ENCODE measurements at places on chromosomes 5 and 9.

- DNase-seq, result no peak
Observed at GRCh38 chr9:113600023-113600823, 136.7 kb downstream of the RGS3 start.

DNA sequence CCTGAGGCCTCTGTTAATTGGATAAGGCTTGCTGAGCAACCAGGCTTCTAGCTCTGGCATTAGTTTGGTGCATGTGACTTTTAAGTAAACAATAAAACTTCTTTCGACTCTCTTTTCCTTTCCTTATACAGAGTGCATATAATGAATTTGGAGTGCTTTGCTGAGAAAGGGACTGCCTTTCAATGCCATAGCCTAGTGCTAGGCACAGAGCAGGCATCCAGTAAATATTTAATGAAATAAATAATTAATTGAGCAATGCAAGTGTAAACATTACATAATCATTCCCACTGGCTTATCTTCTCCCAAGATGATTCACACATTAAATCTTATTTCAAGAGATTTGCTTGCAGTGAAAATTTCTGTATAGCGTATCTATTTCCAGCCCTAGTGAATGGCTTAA, 74.1 kb downstream of the NMUR2 start:
- no peak for DNase-seq

- DNase-seq, result peak; percentile 6
Observed at GRCh38 chr5:132225165-132226032, 2.3 kb downstream of the P4HA2 start.

DNA sequence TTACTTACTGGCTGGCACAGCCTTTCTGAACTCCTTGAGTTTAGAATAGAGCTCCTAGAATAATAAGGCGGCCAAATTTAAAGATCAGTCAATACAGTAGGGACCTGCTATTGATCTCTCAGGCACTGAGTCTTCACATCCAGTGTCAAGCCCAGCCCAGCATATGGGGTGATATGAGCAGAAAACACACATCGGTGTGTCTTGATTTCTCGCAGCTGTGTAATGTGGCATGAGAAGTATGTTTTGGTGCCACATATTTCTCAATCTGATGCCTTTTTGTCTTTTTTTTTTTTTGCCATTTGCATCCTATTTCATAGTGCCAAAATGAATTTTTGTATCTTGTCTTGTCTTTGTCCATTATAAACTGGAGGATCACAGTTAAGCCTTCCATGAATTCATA, 51.4 kb upstream of the FSD1L start:
- DNase-seq, result no peak

GRCh38 chr9:125593581-125594222, 113.3 kb downstream of the MAPKAP1 start:
- DNase-seq, result no peak

DNA sequence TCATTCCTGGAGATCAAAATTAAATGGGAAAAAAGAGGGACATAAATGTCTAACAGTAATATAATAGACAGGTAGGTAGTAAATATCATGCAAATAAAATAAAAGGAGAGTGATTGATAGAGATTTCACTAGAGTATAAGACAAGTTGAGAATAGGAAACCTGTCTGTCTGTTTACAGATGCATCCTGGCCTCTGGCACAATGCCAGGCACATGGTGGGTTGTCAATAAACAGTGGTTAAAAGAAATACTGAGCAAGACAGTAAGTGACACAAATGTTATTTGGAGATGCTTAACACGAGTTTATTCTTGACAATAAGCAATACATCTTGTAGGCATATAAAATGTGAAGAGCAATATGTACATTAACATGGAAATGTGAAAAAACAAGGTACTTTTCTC, 33.3 kb downstream of the RICTOR start:
- DNase-seq, result no peak

DNA sequence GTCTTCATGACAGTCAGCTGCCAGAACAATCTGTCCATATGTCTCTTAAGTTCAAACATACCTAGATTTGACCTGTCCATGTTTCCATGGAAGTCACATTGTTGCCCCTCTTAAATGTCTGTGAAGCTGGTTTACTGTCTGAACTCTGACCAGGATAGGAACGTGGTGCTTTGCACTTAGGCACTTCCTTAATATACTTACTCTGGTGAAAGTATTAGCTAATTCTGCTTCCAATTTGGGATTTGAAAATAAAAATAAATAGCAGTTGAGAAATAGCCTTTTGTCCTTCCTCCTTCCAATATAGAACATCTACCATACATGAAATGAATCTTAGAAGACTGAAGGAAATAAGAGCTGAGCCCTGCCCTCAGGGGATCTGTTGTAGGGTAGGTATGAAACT, 524.5 kb upstream of the CLINT1 start:
- DNase-seq, result no peak

GRCh38 chr9:34589636-34590380, at the start of gene CNTFR:
Gene CNTFR (minus strand): TSS chr9:34589724. CDS start chr9:34568981, 20,743 bp downstream.
- no peak for DNase-seq

DNA sequence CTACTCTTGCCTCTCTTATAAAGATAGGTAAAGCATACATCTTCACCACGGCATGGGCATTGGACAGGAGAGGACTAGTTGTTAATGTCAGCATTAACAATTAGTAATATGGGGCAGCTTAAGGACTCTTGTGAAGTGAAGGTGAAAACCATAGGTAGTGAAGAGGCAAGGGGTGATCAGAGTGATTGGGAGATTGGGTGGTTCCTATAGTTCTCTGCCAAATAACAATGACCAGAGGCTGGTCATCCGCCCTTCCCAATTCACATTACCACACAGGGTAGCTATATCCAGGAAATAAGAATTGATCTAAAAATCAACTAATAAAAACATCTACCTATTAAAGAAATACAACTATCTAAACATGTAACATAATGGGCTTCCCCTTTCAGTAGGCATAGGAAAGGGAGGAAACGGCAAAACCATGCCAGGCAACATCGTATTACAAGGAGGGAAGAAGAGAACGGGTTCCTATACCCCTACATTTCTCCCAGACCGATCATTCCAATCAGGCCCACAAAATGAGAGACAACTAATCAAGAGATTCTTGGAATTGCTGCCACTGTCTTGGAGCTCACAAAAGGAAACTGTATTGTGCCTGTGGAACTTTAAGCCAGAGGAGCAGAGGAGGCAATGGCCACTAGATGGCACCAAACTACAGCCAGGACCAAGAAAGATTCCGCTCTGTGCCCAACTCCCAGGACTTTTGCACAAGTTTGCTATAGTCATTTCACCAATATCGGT, 121.6 kb downstream of the FBXL17 start:
- peak; percentile 68 for DNase-seq

DNA sequence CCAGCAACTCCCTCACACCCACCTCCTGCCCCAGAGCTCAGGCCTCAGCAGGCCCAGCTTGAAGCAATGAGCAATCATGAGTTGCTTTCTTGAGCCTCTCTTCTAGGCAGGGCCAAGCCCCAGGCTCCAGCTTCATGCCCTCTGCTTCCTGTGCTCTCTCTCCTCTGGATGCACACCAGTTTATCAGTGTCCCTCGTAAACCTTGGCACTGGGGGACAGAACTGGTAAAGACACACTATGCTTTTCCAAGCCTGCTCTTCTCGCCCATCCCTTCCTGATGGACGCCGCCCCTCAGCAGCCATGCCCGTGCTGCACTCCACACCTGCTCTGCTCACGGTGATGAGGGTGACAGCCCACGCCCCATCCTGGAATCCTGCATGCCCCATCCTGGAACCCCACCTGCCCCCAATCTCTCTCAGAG, 49.4 kb upstream of the ORM1 start:
- DNase-seq, result no peak

GRCh38 chr5:167049043-167049663, 1242.3 kb upstream of the WWC1 start:
- no peak for DNase-seq

- no peak for DNase-seq
Observed at GRCh38 chr5:152144030-152144429, 219.4 kb upstream of the GLRA1 start.

DNA sequence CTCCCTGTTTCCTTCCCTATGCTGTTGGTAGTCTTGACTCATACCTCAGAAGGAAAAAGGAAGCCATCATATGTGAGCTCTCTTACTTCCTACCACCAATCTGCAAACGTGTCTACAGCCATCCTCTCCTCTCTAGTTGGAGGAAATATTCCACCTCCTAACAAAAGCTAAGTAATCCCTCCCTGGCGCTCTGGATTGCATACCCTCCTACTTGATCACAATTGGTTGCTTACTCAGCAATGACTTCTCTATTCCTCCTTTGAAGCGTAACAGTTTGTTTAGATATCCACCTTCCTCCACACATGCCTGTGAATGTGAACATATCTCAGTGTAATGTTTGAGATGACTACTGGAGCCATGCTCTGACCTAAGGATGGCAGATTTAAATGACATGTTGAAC, 18.2 kb downstream of the RUSC2 start:
- no peak for DNase-seq

DNA sequence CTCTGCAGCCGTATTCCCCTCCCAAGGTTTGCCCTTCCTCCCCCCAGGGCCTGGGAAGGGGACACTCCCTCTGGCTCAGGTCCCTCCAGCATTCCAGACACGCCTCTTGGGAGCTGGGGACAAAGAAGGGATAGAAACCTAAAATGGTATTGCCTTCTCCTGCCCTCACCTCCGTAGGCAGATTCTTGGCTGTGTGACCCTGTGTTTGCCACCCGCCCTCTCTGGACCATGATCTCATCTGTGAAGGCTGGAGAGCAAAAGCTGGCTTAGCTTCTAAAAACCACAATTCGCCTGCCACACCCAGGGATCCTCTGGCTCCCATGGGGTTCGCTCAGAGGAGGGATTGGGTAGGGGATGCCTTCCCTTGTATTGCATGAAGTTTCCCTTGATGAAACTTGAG, 7.7 kb downstream of the AQP3 start:
- no peak for DNase-seq

GRCh38 chr5:3789519-3790193, 194.0 kb downstream of the IRX1 start:
- DNase-seq, result no peak

DNA sequence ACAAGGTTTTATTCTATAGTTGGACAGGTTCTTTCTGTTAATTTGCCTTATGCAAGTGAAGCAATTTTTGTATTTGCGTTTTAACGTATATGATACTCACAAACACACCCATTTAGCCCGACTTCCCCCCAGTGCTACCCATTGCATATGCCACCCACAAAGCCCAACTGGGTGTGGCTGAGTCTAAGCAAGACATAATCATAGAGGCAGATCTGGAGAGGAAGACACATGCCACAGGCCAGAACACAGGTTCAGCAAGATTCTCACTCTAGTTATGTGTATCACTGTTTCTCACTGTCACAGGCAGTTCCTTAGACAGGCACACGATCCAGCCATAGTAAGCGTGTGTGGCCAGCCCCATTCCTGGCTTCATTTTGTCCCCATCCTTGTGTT, 29.0 kb upstream of the PUM3 start:
- peak; percentile 47 for DNase-seq

DNA sequence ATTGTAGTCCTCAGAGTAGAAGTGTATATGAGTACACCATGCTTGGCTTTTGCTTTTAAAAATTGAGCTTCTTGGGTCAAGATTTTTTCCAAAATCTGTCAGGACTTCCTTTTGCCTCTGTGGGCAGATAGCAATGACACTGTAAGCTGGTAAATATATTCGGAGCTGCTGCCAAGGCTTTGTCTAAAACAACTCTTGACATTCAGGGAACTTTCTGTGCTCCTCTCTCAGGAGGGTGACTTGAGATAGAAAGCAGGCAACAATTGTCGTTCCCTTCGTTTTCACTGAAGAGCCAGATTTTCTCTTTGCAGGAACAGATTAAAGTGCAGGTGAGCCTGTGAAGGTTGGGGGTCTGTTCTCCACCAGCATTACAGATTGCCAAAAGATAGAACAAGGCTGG, 230.5 kb downstream of the MAST4 start:
- DNase-seq, result no peak

DNA sequence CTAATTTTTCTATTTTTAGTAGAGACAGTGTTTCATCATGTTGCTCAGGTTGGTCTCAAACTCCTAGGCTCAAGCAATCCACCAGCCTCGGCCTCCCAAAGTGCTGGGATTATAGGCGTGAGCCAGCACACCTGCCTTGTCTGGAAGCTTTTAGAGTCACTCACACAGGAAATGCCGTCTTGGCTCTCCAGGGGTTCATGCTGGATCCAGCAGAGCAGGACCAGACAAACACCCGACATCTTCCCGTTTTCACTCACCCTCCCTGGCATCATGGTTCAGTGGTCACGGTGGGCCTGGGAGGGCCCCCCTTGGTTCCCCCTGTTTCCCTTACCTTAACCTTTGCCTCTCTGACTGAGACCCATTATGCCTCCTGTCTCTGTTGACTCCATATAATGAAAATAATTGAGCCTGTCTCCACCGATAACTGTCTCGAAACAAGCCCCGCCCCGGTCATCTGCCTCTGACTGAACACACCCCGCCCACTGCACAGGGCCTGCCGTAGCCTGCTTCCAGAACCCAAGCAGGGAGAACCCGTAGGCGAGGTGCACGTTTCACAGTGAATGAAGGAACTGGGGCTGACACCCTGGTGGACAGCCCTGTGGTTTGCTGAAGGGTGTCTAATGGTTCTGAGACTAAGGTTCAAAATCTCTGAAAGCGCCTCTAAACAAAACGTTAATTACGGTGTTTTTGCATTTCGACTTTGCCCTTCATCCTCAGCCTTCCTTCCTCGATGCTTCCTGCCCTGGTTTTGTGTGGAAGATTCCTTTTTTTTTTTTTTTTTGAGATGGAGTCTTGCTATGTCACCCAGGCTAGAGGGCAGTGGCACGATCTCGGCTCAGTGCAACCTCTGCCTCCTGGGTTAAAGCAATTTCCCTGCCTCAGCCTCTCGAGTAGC, 39.7 kb upstream of the SPRY4 start:
- DNase-seq, result no peak

DNA sequence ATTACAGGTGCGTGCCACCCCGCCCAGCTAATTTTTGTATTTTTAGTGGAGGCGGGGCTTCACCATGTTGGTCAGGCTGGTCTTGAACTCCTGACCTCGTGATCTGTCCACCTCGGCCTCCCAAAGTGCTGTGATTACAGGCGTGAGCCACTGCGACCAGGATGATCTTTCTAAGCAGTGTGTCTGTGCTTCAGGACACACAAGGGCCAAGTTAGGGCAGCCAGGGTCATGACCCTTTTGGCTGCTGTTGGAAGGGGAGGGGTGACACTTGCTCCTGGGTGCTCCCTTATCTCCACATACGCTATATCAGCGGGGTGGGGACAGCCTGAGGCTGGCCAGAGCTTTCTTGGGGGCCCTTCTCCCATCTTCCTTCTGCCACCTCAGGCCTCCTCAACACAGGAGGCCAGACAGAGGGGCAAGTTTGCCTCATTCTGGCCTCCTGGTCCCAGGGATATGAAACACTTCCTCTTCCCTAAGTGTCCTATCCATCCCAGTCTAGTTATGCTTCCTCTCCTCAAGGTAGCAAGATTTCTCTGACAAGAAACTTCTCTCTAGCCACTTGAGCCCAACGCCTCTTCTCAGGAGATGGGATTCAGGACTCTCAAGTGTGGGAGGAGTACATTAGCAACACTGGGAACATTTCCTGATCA, 1.9 kb upstream of the ZNF79 start:
- DNase-seq, result no peak

- DNase-seq, result no peak
Observed at GRCh38 chr5:56543441-56544388, 271.6 kb upstream of the MAP3K1 start.

GRCh38 chr9:122039234-122039633, 53.9 kb downstream of the TTLL11 start:
- no peak for DNase-seq
